ENCODE measurements at places on chromosomes 12 and 14.
A peak's percentile ranks its signal among the peaks of the same experiment; 100 is the strongest.

DNA sequence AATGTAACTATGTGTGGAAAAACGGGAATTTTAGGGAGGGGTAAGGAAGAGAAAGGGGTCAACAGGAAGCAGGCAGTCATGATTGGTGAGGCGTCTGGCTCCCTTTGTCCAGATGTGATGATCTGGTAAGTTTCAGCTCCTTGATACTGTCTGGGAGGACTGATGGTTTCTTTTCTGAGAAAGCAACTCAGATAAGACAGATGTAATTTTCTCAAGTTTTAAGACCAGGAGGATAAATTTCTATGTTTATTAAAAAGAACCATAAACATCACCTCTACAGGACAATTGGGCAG is 21.9 kb upstream of the AMN1 start:
- no peak for DNase-seq

DNA sequence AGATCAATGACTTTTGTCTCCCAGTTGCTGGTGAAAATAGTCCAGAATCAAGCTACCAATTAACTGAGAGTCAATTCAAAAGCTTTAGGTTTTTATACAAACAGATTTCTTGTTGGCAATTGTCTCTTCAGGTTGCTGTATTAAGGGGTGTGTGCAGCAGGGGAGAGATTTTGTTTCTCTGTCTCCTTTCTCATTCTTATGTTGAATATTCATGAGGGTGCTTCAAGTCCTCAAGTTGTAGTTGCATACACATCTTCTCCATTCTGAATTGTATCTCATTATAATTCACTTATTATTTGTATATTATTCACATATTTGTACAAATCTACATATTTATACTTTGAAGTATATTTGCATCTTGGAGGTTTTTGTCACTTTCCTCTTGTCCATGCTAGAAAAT is 126.7 kb upstream of the PTPRQ start:
- no peak for DNase-seq

- DNase-seq: peak; percentile 81
Observed at GRCh38 chr12:102879144-102879763, 37.8 kb downstream of the PAH start.

GRCh38 chr14:67137744-67138371 is 51.4 kb upstream of the GARIN2 start:
- DNase-seq: no peak

- DNase-seq: no peak
Observed at GRCh38 chr12:120978296-120979219, at the start of gene HNF1A. Gene HNF1A, plus strand, starts transcription at chr12:120978543. Its CDS starts 226 bp downstream, at chr12:120978769.

GRCh38 chr14:41586237-41586636 is 20.4 kb upstream of the LRFN5 start:
- no peak for DNase-seq

GRCh38 chr12:12527820-12528296 is 34.8 kb downstream of the DUSP16 start:
- no peak for DNase-seq

DNA sequence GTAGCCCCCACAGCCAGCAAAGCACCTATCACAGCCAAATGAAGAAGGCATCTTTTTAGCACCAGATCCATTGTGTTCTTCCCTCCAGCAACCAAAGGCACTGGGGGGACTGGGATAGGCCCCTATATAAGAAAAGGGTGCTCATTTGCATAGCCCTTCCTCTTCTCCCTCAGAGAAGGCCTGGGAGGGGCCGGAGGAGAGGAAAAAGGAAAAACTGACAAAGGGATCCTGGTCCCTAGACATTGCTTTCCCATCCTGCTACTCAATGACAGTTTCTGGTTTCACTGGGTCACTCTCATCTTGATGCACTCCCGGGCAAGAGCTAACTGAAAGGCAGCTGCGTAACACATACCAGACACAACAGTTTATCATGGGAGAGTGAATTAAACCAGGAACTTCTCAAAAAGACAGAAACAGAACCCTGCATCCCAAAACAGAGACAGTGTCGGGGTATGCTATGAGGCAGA is at the start of gene PMEL:
Gene PMEL, minus strand, starts transcription at position 102 of the 467 bp plus-strand sequence. Its CDS starts 31 bp downstream, at position 71.
- DNase-seq: no peak

DNA sequence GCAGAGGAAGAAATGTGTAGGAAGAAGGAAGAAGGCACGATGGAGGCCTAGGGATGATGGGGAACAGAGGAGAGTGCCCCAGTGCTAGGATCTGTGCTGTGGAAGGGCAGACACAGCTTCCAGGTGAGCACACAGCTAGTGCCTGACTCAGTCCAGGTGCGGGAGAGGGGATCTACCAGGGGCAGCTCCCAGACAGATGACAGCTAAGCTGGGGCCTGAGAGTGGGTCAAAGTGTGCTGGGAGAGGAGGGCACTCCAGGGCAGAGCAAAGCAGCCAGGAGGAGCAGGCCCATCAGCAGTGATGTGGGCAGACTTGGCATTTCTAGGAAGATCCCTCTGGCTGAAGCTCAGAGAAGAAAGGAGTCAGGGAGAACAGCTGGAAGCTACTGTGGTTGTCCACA is 36.7 kb downstream of the LRTM2 start:
- no peak for DNase-seq

DNA sequence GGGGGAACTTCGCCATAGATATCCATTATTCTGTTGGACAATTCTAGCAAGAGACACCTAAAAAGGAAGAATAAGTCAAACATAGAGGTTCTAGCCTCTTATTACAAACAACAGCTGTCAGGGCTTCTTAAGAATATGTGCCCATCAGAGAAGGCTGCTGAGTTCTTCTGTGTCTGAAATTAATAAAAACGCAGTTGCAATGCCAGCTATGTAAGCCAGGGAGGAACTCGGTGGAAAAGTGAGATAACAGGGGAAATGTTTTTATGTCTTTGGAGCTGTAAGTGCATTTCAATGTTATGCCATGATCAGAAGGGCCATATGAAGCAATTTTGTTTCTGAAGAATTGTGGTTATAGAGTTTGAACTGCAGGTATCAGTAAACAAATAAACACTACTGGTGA is 95.0 kb downstream of the SYT1 start:
- no peak for DNase-seq

DNA sequence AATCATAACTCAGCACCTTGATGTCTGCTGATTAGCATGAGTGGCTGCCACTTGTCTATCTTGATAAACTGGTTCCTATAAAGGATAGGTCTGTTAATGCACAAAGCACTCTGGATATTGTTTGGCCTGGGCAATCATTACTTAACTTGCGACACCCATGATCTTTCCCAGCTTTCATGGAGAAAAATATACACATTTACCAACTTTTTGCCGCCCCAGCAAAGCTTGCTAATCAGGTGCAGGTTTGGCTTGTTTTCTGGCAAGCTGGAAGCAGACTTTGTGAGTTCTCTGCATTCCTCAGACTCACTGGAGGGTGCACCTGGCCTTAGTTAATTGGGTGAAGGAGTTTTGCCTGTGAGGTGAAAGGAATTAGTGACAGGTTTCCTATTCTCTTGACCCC is 1126.4 kb upstream of the FLRT2 start:
- no peak for DNase-seq

GRCh38 chr12:107503887-107504885 is 181.4 kb upstream of the PWP1 start:
- DNase-seq: no peak

GRCh38 chr12:121170611-121171260 is 38.1 kb downstream of the P2RX7 start:
- DNase-seq: no peak

DNA sequence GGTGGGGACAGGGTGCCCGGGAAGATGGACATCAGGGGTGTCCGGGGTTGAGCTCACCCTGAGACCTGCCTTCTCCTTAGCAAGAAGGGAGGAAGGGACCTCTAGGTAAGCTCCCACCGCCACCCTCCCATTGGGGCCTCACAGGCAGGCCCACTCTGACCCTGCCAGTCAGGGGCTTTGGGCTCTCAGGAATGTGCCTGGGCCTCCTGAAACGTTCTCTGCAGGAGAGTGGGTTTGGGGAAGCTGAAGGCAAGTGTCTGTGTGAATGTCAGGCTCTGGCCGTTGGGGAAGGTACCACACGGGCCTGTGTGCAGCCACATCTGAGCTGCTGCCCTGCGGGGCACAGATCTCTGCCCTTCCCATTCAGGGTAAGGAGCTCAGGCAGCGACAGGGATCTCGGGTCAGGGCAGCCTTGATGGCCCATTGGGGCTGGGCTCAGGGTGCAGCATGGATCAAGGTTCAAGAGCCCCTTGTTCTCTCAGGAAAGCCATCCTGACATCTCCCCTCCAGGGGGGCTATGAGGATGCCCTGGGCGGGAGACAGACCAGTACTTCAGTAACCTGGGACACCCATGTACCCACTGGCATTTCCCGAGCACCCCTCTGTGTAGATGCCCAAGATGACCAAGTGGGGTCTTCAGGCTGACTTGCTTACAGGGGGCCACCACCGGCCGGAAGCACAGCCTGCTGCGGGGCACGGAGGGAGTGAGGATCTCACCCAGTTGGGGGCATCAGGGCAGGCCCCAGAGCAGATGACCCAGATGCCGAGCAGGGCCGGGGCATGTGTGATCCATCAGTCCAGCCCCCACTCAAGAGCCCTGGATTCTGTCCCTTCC is 29.7 kb downstream of the FAM222A start:
- DNase-seq: no peak

DNA sequence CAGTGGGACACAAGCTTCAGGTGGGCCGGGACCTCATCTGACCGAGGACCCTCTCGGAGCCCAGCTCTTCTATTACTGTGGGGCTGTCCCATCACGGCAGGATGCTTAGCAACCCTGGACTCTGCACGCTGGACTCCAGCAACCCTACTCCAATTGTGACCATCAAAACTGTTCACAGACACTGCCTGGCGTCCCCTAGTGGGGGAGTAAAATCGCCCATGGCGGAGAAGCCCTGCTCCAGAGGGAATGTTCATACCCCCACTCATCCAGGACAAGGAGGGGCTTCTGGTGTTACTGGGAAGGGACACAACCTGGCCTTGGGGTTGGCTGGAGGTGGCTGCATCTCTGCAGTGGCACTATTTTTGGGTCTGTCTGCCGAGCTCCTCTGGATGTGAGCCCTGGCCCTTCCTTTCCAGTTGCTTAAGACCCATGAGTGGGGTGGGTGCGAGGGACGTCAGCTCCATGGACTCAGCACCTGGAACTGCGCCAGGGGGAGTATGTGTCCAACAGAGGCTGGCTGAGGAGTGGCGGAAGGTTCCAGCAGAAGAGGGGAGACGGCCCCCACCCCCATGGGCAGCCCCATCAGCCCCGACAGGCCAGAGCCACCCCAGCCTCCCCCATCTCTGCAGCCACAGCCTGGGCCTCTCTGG is 103.8 kb downstream of the RFLNA start:
- no peak for DNase-seq

DNA sequence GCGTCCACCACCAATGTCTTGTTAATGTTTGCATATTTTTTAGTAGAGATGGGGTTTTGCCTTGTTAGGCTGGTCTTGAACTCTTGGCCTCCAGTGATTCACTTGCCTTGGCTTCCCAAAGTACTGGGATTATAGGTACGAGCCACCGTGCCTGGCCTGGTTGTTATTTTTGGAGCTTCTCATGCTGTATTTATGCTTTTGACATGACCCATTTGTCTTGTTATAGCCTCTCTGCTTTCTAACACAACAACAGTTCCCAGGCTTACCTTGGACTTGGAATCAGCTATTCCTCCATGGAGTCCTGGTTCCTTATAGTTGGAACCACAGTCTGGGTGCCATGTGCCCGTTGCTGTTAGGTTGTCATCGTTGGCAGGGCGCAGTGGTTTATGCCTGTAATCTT is 29.7 kb downstream of the ZNF410 start:
- no peak for DNase-seq

GRCh38 chr12:65778258-65779090 is 45.8 kb upstream of the HMGA2 start:
- DNase-seq: no peak

DNA sequence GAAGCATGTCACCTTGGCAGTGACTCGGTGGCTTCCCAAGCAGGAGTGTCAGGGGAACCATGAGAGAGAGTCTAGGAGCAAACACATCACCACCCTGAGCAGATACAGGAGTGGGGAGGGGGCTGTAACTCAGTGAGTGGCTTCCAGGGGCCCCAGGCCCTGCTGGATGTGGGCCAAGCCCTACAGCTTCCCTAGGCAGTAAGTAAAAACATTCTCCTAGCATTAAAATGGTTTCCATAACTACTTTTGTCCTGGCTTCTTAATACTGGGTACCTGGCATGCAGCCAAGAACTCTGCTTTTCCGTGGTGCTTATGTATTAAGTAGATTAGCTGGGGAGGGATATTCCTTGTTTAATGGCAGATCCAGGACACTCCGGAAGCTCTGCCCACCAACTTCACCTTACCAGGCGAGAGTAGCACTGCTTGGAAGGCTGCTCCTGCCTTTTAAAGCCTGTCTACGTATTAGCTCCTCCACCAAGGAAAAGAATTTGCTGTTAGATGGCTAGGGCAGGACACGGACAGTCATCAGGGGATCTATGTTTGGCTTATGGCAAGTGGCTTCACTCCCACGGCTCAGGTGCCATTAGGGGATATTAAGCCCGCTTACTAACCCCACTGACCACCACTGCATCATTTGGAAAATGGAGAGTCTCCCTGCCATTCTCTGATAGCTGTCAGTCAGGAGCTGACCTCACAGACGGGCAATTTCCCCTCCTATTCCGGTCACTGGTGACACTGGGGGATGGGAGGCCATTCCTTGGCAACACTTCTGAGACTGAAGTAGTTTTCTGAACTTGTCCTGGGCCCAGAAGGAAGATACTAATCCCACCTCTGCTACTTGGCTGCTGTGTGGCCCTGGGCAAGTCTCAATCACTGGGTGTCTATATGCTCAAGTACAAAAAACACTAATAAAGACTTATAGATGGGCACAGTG is 22.8 kb downstream of the OTUB2 start:
- peak; percentile 27 for DNase-seq

GRCh38 chr12:130954544-130954831 is 781 bp downstream of the ADGRD1 start:
- DNase-seq: no peak

DNA sequence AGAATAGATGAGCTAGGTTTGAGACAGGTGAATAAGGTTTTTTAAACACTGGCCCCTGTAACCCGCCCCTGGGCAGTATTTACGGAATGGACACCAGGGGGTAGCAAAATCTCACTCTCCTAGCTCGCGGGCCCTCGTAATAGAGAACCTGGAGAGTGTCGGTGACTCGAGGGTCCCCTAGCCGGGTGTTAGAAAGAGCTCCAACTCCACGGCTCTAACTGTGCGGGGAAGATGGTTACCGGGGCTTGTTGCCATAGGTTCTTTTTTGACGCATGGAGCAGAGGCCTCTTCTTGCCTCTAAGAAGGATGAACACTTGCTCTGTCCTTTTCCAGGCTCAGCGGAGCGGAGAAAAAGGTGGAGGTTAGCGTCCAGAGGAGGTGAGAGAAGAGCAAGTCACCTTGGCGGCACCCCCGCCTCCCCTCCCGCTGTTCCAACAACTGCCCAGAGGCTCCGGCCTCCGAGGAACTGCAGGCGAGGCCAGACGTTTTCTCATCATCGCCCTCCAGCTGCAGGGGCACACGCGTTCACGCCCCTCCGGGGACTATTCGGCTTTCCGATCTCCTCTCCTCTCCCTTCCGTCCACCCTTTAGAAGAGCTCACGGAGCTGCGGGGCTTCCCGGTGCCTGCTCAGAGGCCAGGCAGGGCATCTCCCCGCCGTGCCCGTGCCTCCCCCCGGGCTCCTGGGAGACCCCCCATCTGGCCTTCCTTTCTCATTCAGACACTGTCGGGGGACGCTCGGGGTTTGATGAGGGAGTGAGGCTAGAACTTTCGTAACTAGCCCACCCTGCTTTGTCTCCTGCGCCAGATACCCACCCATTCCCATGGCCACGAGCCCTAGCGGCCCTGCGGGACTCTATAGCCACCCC is 1.4 kb upstream of the ARHGEF40 start:
- no peak for DNase-seq

Measured in NCI-H2081 treated with DMSO at 0.1 percent for 48 hours (cell line).